ENCODE measurements at places on chromosomes 16 and 17.

GRCh38 chr16:10692470-10692869, 2.3 kb downstream of the TEKT5 start:
- no peak for DNase-seq

GRCh38 chr17:43220511-43221125, 7.8 kb downstream of the CCDC200 start:
- DNase-seq, result no peak

- no peak for DNase-seq
Observed at GRCh38 chr17:40314584-40314956, 5.6 kb downstream of the RARA start.

DNA sequence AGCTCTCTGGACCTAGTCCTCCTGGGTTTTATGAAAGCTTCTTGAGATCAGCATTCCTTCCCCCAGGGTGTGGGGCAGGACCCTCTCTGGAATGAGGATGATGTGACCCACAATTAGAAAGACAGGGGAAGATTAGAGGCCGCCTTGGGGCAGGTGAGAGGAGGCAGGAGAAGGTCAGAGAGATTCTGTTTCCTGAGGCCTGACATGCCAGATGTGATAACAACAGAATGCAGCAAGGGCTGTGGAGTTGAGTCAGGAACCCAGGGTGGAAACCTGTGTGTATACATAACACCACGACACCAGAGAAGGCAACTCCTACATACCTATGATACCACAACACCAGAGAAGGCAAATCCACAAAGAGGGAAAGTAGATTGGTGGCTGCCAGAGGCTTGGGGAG, 5.4 kb upstream of the SLC5A10 start:
- DNase-seq, result no peak

DNA sequence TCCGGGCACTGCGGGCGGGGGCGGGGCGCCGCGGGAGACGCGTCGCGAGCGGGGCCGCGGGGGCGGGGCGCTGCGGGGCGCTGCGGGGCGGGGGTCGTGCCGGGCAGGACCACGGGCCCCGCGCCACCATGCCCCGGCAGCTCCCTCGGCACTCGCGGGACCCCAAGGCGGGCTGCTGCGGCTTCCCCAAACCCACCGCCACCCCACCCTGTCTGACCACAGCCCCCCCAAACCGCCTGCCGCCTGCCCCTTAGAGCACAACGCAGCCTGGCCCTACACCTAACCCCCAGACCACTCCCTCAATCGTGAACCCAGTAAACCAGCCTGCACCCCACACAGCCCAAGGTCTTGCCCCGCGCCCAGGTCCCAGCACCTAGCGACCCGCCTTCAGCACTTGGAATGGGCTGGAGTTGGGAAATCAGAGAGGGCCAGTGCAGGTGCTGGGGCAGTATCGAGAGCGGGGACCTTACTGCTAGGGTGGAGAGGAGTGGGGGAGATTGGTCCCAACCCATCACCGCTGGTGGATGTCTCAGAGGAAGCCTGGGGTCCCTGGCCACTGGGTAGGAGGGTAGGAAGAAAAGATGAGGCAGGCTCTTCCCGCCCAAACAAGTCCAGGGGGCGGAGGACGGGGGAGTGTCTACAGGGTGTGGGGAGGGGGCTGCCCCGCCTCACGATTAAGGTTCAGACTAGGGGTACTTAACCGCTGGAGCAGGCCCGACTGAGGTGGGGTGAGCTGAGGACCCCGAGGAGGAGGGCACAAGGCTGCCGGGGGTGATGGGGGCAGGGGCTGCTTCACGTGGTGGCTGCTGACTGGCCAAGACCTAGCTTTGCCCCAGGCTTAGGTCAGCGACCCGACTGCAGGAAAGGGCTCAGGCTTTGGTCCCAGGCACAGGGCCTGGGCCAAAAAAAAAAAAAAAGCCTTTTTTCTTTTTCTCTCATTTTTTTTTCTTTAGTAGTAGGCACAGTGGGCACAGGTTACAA, 539 bp upstream of the VAMP2 start:
- DNase-seq, result no peak

- DNase-seq, result no peak
Observed at GRCh38 chr17:2821868-2822267, 25.6 kb downstream of the RAP1GAP2 start.

DNA sequence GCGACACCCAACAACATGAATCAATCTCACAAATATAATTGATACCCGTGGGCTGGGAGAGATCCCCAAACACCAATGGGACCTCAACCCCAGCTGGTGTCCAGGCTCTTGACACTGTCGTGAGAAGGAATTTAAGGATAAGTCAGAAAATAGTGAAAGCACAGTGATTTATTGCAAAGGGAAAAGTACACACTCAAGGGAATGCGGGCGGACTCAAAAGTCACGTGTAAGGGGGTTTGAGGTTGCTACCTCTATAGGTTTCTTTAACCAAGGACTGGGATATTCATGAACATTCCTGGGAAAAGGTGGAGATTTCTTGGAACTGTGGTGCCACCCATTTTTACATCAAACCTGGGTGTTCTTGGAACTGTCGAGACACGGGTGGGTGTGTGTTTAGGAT, 6.3 kb upstream of the ZDHHC7 start:
- no peak for DNase-seq

- DNase-seq, result no peak
Observed at GRCh38 chr17:46151762-46152161, 41.5 kb downstream of the KANSL1 start.

DNA sequence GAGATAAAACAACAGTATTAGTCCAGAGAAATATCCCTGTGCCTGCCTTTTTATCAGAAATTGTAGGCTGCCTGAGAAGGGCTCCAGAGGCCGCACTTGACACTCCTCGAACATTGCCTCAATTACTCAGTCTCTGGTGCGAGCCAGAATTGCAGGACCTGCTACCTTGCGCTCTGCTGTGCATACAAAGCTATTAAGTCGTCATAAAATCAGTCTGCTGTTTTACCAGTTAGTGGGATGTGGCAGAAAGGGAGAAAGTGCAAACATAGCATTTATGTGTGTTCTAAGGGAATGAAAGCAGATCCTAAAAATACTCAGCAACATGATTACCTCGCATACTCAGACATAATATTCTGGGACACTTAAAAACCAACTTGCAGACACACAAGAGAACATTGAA, 70.6 kb downstream of the TMC6 start:
- DNase-seq, result no peak

- DNase-seq, result no peak
Observed at GRCh38 chr16:86070484-86070883, 171.5 kb downstream of the IRF8 start.

GRCh38 chr16:59058250-59058649, 324.1 kb upstream of the GOT2 start:
- no peak for DNase-seq

DNA sequence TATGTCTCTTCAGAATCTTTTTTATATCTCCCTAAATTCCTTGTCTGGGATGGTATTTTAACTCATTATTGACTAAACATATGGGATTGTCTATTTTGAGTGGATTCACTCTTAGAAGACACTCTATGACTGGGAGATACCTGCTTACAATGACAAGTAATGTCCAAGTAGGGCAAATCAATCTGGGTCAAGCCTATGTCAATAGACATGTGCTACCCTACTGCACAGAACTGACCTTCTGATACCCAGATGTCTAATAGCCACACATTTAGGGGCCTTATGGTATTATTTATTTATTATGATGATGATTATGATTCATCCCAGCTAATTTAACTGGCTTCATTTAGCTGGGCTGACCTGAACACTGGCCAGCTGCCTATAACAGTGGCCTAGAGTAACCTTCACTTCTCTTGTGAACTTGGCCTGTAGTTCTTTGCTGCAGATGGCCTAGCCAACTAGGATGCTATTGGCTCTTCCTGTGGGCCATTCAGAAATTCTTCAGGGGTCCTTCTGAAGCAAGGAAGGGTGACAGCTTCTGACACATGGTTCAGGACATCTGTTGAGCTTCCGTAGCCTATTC, 138.0 kb downstream of the ANKFN1 start:
- DNase-seq, result no peak

- no peak for DNase-seq
Observed at GRCh38 chr17:75594499-75595283, 7.1 kb downstream of the MYO15B start.

Data from hippocampal formation (tissue), 2 donors.